Gastrocnemius medialis (tissue), 4 donors: ENCODE measurements at places on chromosomes 3 and 15. TPM values are rescaled to one million over a fixed set of nuclear protein-coding genes. Genes with fewer than 3 reads are reported as not detected.
A peak's percentile ranks its signal among the peaks of the same experiment; 100 is the strongest.

- no peaks in the 10 kb centered on the region for H3K27me3 ChIP-seq
- DNase-seq = no peak
- no peaks in the 10 kb centered on the region for H3K36me3 ChIP-seq
- H3K4me3 ChIP-seq = no peak overlapping the region
- H3K4me1 ChIP-seq = no peaks in the 10 kb centered on the region
These were observed 195.2 kb upstream of the DPPA4 start for GRCh38 chr3:109532257-109533216.

GRCh38 chr3:150183678-150184425, 213.2 kb upstream of the PFN2 start:
- peak; percentile 74 for DNase-seq
- H3K27me3 ChIP-seq = no peaks in the 10 kb centered on the region
- H3K4me3 ChIP-seq = peak overlapping the region; percentile 46
- peaks cover 5% of the 10 kb centered on the region for H3K4me1 ChIP-seq
- H3K36me3 ChIP-seq = no peaks in the 10 kb centered on the region
- peak overlapping the region; percentile 71 for H3K27ac ChIP-seq

Gene GP5
- not detected for total RNA-seq

GRCh38 chr3:183114384-183115178, 15.3 kb upstream of the MCCC1 start:
- H3K27ac ChIP-seq = no peak overlapping the region
- H3K27me3 ChIP-seq = no peaks in the 10 kb centered on the region
- H3K4me3 ChIP-seq = no peak overlapping the region
- DNase-seq = no peak

Gene TMEM212
- not detected for total RNA-seq

GRCh38 chr3:187964760-187965159, 189.2 kb upstream of the LPP start:
- H3K27me3 ChIP-seq = no peaks in the 10 kb centered on the region
- H3K36me3 ChIP-seq = no peaks in the 10 kb centered on the region
- DNase-seq = no peak
- H3K27ac ChIP-seq = peak overlapping the region; percentile 89
- peaks cover 63% of the 10 kb centered on the region for H3K4me1 ChIP-seq

Gene STAC
- total RNA-seq = 1.7 TPM

Gene GPR62
- 0.23 TPM for total RNA-seq

GRCh38 chr3:28835751-28836150, 445.1 kb upstream of the RBMS3 start:
- H3K4me3 ChIP-seq = no peak overlapping the region
- H3K27ac ChIP-seq = no peak overlapping the region
- no peaks in the 10 kb centered on the region for H3K36me3 ChIP-seq
- H3K4me1 ChIP-seq = peaks cover 15% of the 10 kb centered on the region

- no peak for DNase-seq
- no peak overlapping the region for H3K4me3 ChIP-seq
- no peak overlapping the region for H3K27ac ChIP-seq
- H3K36me3 ChIP-seq = no peaks in the 10 kb centered on the region
- H3K4me1 ChIP-seq = peaks cover 47% of the 10 kb centered on the region
These were observed 246.7 kb downstream of the LPP start for GRCh38 chr3:188400494-188401243.

GRCh38 chr3:44885618-44886017, 11.2 kb downstream of the TGM4 start:
- H3K36me3 ChIP-seq = no peaks in the 10 kb centered on the region
- DNase-seq = no peak
- H3K4me1 ChIP-seq = no peaks in the 10 kb centered on the region
- no peaks in the 10 kb centered on the region for H3K27me3 ChIP-seq

DNA sequence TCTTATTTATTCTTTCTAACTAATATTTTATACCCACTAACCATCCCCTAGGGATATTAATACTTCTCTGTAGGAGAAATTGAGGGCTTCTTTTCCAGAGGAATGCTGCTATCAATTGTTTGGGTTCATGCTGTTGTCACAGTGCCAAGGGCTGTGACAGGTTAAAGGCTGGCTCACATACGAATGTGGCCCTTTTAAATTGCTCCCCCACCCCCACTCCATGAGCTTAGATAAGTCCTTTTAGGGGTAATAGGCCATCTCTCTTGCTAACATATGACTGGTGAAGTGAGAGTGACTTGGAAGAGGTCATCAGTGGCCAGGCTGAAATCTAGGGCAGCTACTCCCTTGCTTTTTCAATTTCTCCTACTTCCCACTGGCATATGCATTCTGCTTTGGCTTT, 121.9 kb upstream of the DPH6 start:
- DNase-seq = no peak
- peak overlapping the region; percentile 11 for H3K27ac ChIP-seq
- H3K27me3 ChIP-seq = no peaks in the 10 kb centered on the region
- H3K4me3 ChIP-seq = no peak overlapping the region

- no peak for DNase-seq
- no peaks in the 10 kb centered on the region for H3K36me3 ChIP-seq
- H3K27me3 ChIP-seq = no peaks in the 10 kb centered on the region
- no peaks in the 10 kb centered on the region for H3K4me1 ChIP-seq
- H3K4me3 ChIP-seq = no peak overlapping the region
These were observed 229.8 kb downstream of the NFKBIZ start for GRCh38 chr3:102078854-102079808.

GRCh38 chr3:155553780-155554179, 191.1 kb downstream of the PLCH1 start:
- no peaks in the 10 kb centered on the region for H3K36me3 ChIP-seq
- H3K27me3 ChIP-seq = no peaks in the 10 kb centered on the region
- H3K4me3 ChIP-seq = no peak overlapping the region
- no peak overlapping the region for H3K27ac ChIP-seq

- no peak for DNase-seq
- no peaks in the 10 kb centered on the region for H3K36me3 ChIP-seq
- no peaks in the 10 kb centered on the region for H3K4me1 ChIP-seq
- H3K27ac ChIP-seq = no peak overlapping the region
- no peaks in the 10 kb centered on the region for H3K27me3 ChIP-seq
These were observed 162.7 kb downstream of the ALCAM start for GRCh38 chr3:105529456-105529855.

- no peak overlapping the region for H3K27ac ChIP-seq
- no peak overlapping the region for H3K4me3 ChIP-seq
- H3K27me3 ChIP-seq = no peaks in the 10 kb centered on the region
- no peaks in the 10 kb centered on the region for H3K4me1 ChIP-seq
- no peaks in the 10 kb centered on the region for H3K36me3 ChIP-seq
These were observed 34.0 kb downstream of the RHCG start for GRCh38 chr15:89462198-89462912.

DNA sequence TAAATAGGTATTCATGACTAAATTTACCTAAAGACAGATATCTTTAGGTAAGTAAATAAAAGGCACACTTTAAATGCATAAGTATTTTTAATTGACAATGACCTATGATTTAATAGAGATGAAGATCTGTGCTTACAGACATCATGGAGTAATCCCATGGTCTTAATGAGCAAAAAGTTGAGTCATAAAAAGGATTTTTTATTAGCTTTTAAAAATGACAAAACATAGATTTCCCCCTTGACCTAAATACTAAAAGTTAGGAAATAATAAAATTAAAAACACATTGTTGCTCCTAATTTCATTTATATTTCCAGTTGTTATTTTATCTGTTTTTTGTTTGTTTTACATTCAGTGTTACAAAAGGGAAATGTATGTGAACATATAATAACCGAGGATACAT, 1005.7 kb downstream of the ROBO1 start:
- H3K4me3 ChIP-seq = no peak overlapping the region
- no peaks in the 10 kb centered on the region for H3K36me3 ChIP-seq
- no peak overlapping the region for H3K27ac ChIP-seq
- no peaks in the 10 kb centered on the region for H3K27me3 ChIP-seq
- no peak for DNase-seq
- no peaks in the 10 kb centered on the region for H3K4me1 ChIP-seq

DNA sequence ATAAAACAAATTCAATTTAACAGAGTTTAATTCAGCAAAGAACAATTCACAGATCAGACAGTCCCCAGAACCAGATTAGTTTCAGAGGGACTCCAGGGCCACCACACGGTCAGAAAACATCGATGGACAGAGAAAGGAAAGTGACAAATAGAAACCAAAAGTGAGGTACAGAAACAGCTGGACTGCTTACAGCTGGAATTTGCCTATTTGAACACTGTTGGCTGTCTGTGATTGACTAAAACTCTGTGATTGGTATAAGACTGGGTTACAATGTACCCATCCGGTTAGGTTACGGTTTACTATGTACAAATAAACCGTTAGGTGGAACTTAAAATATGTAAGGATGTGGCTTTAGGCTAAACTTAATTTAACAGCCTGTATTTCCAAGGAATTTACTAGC, 30.3 kb downstream of the MOBP start:
- H3K4me1 ChIP-seq = no peaks in the 10 kb centered on the region
- peaks cover 18% of the 10 kb centered on the region for H3K27me3 ChIP-seq
- DNase-seq = no peak

DNA sequence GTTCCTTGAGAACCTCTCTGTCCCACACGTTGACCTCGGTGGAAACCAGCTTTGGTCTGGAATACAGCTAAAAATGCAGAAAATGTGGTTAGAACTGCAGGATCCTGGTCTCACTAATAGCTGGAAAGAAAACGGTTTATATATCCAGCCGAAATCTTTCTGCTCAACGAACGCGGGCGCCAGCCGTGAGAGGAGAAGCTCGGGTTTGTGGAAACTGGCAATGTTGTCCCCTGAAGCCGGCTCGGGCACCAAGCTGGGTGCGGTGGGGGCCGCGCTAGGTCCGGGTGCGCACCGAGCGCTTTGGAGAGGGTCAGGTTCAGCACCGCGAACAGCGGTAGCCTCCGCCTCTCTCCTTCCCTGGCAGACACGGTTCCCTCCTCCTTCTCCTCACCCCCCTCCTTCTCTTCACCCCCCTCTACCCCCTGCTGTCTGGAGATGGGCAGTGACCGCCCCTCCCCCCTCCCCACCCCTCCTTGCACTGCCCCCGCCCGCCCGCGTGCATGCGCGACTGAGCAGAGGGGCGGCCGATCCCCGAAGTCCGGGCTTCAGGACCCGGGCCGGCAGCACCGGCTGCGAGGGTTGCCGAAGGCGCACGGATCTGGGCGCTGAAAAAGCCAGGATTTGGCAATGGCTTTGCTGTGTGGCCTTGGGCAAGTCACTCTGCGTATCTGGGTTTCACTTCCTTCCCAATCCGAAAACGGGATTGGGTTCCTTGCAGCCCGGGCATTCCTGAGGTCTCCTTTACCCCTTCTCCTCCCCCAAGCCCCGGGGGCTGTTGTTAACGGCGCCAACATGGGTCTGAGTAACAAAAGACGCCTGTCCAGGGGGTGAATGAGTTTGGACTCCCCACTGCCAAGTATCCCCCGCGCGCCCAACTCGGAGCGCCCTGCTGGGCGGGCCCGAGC, at the start of gene SKOR1:
TSS of gene SKOR1 (plus strand) at position 534 of the 905 bp plus-strand sequence. CDS start at position 628, 94 bp downstream.
- H3K4me1 ChIP-seq = peaks cover 11% of the 10 kb centered on the region
- no peaks in the 10 kb centered on the region for H3K36me3 ChIP-seq
- no peak within 1 kb of the TSS for H3K4me3 ChIP-seq
- DNase-seq = no peak
- H3K27me3 ChIP-seq = peaks cover 95% of the 10 kb centered on the region
- no peak within 1 kb of the TSS for H3K27ac ChIP-seq

GRCh38 chr3:192899540-192899982, 18.1 kb downstream of the MB21D2 start:
- H3K36me3 ChIP-seq = no peaks in the 10 kb centered on the region
- no peak overlapping the region for H3K27ac ChIP-seq
- peaks cover 10% of the 10 kb centered on the region for H3K4me1 ChIP-seq
- no peak overlapping the region for H3K4me3 ChIP-seq

DNA sequence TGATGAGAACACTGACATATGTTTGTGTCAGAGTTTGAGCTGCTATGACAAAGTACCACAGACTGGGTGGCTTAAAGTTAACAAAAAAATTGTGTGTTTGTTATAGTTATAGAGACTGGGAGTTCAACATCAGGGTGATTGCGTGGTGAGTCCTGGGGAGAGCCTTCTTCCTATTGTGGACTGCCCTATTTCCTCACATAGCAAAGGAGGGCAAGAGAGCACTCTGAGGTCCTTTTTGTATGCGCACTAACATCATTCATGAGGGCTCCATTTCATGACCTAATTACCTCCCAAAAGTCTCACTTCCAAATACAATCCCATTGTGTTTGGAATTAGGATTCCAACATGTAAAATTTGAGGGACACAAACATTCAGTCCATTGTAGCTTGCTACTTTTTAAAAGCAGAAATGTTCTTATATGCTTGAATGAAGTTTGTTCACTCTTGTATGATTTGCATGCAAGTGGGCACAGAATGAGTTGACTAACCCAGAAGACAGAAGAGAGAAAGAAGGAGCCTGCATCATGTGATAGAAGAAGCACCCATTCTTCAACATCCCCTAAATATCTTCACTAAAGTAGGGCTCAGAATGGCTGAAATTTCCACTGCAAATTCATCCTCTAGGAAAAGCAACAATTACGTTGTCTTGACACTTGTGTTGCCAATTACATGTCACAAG, 18.9 kb upstream of the ALCAM start:
- H3K4me3 ChIP-seq = no peak overlapping the region
- no peak overlapping the region for H3K27ac ChIP-seq
- H3K36me3 ChIP-seq = no peaks in the 10 kb centered on the region
- no peaks in the 10 kb centered on the region for H3K27me3 ChIP-seq
- DNase-seq = no peak

Gene ALDH1A2
- total RNA-seq = 26.7 TPM

DNA sequence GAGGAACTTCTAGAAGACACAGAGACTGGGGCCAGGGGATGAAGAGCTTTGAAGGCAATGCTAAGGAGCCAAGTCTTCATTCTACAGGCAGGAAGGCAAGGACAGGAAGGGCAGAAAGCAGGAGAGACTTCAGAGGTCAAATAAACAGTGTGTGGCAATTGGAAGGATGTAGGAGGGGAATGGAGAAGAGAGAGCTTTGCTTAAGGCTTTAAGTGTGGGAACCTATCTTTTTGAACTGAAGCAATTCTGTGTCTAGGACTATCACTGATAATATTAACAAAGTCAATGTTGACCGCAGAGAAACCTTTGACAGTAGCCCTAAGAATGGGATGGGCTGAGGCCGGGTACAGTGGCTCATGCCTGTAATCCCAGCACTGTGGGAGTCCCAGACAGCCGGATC, 325.0 kb downstream of the FOXP1 start:
- peaks cover 5% of the 10 kb centered on the region for H3K4me1 ChIP-seq
- no peak for DNase-seq
- no peaks in the 10 kb centered on the region for H3K27me3 ChIP-seq
- H3K27ac ChIP-seq = no peak overlapping the region

Gene ARRDC4
- 11.7 TPM for total RNA-seq

DNA sequence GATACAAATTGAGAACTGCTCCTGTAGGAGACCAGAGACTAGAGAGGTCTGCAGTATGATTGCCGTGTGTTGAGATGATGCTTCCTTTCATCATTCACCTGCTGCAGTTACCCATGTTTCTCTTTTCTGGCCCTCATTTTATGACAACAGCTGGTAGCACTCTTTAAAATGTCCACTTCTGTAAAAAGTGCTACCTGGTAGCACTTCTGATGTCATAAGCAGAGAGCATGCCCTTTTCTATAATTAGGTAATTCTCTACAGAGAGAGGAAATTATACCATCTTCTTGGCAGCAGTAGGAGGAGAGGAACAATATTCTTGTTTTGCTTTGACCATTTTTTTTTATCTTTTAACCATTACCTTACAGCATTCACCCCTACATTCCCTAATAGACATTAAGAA, 123.8 kb downstream of the PPM1L start:
- H3K27ac ChIP-seq = no peak overlapping the region
- peaks cover 67% of the 10 kb centered on the region for H3K4me1 ChIP-seq
- no peaks in the 10 kb centered on the region for H3K27me3 ChIP-seq
